HuH-7.5 (cell line): ENCODE measurements at places on chromosomes 4 and X.

DNA sequence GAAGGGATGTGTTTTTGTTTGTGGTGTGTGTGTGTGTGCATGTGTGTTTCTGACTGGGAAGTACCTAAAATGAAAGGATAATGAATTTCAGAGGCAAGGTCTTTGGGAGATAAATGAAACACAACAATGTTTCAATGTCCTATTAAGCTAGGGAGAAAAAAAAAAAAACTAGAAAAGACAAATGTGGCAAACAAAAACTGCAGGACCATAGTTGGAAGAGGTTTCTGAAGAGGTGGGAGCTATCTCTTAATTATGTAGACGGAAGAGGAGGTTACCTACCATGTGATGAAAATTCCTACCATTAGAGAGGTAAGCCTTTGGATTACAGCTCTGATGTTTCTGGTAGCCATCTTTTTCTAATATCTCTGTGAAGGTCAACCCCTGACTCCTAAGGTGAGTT, at the start of gene TRPC5OS:
TRPC5OS (plus strand) TSS at position 301 of the 400 bp plus-strand sequence. CDS start 25,669 bp downstream, outside the sequence.
- no peak for DNase-seq

DNA sequence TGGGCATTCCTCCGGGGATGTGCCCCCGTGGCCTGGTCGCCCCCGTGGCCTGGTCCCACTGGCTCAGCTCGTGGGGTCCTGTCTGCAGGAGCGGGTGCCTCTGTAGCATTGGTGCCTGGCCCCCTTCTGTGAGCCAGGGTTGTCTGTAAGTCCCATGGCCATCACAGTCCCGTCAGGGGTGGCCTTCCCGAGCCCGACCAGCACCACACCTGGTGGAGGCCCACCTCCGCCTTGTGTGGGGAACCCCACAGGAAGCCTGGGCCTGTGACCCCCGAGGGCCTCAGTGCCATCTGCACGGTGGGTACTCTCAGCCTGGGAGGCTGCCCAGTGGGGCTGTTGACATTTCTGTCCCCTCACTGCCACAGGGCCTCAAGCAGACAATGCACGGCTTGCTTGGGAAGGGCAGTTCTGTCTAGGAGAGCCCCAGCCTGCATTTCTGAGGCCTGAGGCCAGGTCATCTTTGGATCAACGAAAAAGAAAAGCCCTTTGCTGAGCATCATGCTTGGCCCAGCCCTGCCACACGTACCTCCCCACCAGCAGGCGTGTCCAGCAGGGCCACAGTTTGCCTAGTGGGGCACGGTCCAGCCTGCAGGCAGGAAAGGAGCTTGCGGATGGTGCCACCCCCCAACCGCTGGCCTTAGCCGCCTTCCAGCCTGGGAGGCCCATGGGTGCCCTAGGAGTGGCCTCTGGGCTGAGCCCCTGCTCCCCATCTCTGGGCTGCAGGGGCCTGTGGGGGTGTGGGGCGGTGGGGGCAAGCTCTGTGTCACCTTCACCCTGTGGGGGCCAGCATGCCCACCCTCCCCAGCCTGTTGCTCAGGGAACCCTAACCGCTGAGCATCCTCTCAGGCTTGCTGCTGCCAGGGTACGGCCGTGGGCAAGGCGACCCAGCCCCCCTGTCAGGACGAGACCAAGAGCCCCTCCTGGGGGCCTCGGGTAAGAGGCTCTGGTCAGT, 23.2 kb downstream of the NKX1-1 start:
- DNase-seq, result no peak

DNA sequence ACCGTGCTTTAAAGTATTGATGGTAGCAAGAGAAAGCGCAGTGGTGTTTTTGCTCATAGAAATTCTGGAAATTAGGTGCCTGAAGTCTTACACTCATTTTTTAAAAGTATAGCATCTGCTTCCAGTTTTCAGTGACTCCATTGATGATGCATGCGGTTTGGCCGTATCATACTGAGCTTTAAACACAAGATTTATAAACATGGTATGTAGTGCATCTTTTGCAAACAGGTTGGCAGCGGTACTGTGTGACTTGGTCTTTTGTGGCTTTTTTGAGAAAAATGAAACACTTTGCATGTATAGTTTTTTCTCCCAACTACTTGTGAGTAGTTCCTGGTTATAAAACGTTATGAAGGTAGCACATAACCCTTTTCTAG, 2.0 kb downstream of the DDX3X start:
- no peak for DNase-seq

DNA sequence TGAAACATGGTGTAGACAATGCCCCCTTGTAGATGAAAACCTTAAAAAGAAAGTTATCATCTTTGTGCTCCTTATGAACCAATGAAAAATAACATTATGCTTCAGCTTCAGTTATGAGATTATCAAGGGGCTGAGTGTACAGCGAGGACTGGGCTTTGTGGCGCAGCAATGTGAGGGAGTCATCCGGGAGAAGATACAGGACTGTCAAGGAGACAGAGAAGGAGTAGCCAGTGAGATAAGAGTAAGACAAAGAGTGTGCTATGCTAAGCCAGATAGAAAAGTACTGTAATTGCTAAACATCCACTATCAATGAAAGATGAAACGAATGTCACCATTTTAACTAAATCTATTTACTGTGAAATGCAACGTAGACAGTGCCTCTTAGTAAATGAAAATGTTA, 3.6 kb upstream of the KLHL15 start:
- no peak for DNase-seq

DNA sequence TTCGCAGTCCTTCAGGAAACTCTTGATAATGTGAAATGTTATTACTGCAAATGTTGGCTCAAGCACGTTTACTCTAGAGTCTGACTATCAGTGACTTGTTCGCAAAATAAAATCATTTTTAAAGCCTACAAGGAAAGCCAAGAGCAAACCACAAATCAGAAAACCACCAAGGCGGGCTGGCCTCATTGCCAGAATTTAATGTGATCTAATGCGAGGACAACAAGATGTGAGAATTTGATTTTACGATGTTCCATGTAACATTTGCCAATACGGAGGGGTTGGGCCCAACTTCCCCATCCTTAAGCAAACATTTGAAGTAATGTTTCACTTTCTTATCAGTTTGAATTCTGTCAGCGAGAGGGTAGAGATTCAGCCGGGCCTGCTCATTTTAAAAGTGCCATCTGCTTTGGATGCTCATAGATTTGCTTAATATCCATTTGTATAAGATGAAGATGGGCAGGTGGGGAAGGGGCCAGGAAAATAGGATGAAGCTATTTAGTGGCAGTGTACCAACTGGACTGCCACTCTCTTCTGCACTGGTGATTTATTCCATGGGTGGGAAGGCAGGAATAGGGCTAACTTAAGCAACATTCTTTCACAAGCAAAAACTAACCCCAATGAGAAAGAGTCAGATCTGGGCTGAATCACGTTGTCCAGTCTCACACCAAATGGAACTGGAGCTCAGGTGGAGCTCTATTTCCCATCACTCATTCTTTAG, 225.3 kb downstream of the ANAPC10 start:
- DNase-seq, result no peak

- DNase-seq, result no peak
These were observed 109.6 kb downstream of the TNIP2 start for GRCh38 chr4:2646396-2647149.

DNA sequence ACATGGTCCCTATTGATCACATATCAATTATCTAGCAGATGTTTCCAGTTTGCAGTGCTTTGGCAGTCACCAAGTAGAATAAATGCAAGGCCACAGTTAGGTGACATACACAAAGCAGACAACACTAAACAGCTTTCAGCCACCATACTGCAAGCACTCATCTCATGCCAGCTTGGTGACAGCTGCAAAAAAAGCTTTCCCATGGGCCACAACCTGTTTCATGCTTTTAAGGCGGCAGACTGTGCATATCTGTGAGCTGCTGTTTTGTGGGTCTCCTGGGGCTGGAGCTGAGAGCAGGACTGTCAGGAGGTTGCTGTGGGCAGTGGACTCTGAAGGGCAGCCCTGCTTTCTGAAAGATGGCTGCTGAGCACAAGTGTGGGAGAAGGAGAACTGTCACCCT, 82.6 kb downstream of the FHDC1 start:
- no peak for DNase-seq

- DNase-seq, result peak; percentile 94
These were observed 22.8 kb downstream of the CFAP99 start for GRCh38 chr4:2441393-2442174.

DNA sequence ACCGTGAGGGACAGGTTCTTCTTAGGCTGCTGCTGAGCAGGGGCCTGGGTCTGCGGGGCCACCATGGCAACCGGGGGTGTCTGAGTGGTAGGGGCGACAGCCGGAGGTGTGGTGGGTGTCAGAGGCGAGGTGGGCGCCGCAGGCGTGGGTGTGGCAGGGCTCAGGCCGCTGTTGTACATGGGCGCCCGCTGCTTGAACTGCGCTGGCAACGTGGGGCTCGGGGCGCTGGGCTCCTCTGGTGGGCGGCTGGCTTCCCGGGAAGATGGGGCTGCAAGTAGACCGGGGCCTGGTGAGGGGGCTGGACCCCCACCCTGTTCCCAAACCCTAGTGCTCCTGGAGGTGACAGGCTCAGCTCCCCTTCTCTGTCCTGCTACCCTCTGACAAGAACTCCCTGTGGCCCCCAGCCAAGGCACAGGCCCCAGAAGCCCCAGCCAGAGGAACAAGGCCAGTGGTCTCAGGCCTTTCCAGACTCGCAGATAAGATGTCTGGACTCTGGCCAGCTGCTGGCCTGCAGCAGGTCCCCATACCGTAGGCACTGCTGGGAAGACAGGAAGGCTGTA, 24.8 kb downstream of the NELFA start:
- DNase-seq, result no peak
